NCI-H1694 treated with DMSO at 0.1 percent for 48 hours (cell line): ENCODE measurements at places on chromosomes 5 and 9.

DNA sequence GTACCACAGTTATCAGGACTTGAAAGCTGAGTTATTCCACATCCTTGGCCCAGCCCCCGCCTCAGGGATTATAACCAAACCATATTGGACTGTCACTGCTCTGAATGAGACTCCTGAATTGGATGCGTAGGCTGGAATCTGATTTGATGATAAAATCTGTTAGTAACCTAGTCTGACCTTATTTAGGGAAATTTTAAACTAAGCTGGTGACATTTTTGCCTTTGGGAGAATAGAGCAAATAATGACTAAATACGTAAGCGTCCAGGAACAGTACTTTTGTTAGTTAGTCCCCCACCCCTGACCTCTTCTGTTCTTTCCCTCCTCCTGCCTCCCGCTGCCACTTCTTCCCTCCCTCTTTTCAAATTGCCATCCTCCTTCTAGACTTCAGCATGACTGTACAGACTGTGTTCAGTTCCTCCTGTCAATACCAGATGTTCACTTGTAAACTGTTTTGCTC, 92.6 kb downstream of the TLE4 start:
- no peak for DNase-seq

DNA sequence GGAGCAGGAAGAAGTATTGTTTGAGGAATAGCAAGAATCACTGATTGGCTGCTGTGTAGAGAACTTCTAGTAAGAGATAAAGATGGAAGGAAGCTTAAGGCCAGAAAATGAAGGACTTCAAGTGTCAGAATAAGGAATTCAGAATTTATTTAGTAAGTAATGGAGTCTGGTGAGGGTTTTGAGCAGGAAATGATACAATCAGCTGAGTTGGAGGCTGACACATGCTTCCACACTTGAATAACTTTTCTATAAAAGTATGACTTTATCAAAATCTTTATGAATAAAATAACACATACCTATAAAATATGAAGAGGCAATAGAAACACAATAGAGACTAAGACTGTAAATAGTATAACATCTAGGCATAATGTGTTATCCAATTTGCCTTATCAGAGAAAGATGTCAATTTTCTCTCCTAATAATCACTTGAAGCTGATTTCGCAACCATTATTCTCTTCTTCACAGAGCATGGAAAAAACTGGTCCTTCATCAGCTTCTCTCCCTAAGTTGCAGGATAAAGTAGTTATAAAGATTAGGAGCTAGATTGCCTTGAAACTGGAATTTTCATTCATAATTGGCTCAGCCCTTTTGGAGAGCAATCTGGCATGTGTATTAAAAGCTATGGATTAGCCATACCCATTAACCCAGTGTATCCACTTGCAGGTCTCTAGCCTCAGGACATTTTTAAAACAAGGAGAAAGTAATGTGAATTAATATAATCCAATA, 143.4 kb downstream of the ZNF608 start:
- no peak for DNase-seq

- no peak for DNase-seq
These were observed 186.6 kb downstream of the HINT1 start for GRCh38 chr5:130978475-130978874.

DNA sequence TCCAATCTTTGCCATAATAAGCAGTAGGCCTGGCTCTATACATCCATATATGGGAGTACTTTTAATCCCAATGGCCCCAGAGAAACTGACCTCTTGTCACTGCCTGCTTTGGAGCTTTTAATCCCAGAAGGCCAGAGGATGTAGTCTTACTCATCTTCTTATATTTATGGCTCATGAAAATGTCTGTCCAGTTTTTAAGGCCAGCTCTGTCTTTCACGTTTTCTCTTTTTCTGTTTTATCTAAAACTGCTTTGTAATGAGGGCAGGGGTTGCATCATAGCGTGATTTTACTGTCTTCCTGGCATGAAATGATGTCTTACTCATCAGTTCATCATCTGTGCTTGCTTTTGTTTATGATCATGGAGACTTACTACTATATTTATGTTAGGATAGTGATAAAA, 1094.9 kb downstream of the MAT2B start:
- no peak for DNase-seq

GRCh38 chr5:147539053-147539452, 29.2 kb upstream of the DPYSL3 start:
- DNase-seq: no peak

DNA sequence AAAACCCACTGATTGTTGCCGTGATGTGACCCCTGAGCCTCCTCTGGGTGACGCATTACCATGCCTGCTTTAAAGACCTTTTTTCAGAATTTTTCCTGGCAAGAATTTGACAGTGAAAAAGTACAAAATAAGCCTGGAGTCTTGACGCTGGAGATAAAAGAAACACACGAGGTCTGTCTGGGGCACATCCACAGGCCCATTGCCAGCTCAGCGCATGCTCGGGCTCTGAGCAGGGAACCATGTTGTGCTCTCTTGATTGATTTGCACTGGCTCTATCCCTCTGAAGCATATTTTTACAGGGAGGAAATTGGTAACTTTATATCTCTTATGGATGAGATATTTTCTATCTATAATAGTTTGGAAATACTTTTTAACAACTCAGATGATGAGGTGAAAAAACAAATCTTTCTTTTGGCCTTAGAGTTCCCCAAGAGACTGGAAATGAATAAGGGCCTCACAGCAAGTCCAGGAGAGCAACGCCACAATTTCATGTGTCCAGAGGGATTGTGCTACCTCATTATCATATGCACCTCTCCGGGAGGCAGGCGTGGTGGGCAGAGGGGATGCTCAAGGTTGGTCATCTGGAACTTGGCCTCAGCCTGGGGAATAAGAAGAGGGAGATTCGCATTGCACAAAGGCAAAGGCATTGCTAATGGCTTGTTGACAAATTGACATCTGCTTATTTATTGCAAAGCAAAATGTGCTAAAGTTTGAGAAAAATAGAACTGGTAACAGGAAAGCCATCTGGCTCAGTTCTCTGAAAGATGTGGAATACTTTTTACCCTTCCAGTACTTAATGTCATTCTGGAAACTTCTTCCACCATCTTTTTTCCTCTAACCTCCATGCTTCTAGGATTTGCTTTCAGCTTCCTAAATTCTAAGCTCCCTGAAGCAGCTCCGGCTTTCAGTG, 183.8 kb downstream of the PJA2 start:
- no peak for DNase-seq

- DNase-seq: no peak
These were observed 4.4 kb upstream of the CREBRF start for GRCh38 chr5:173051746-173052145.

- no peak for DNase-seq
These were observed 209.7 kb downstream of the ARHGEF28 start for GRCh38 chr5:73835726-73836125.

DNA sequence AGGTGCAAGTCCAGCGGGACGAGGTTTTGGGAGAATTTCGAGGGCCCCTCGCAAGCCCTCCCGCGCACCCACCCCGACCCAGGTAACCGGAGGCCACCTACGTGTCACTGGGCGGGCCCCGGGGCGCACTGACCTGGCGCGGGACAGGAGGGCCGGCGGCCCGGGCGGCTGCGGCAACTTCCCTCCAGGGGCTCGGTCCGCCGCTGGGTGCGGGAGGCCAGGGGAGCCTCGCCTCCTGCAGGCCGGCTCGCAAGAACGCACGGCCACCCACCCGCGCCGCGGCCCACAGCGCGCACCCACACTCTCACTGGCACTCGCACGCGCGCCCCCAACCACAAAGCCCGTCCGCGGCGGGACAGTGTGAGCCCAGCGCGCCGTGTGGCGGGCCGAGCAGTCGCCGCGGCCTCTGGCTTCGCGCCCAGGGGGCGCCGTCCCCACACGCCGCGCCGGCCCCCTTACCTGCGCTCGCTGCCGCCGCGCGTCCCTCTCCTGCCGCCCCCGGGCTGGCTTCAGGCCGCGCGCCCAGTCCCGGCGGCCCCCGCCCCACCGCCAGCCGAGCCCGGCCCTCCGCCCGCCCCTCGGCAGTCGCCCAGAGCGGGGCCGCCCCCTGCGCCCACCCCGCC, 451 bp downstream of the LPAR1 start:
- DNase-seq: no peak

- DNase-seq: no peak
These were observed 15.0 kb upstream of the PTBP3 start for GRCh38 chr9:112348257-112349007.

DNA sequence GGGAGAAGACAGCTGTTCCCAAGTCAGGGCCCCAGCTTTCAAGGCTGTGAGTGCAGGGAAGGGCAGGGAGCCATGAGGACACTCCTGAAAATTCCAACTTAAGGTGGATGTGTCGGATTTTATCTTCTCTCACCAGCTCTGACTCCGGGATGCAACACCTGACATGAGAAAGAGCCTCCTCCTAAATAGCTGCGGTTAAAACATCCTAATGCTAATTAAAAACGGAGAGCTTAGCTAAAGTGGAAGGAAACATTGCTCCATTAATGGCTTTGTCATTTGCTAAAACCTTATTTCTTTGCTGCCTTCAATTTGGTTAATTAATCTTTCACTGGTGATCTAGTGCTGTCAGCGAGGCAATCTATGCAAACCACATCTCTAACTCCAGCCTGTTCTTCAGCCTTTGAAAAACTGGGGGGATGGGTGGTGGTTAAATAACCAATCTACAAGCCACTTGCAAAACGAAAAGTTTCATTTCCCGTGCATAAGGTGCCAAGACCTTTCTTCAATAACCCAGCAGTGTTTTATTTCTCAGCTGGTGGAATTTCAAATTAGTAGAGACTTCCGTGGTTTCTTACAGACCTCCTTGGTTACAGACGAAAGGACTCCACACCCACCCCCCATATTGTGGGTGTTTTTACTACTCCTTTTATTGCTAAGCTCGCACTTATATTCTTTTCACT, 379.6 kb downstream of the MLLT3 start:
- no peak for DNase-seq

DNA sequence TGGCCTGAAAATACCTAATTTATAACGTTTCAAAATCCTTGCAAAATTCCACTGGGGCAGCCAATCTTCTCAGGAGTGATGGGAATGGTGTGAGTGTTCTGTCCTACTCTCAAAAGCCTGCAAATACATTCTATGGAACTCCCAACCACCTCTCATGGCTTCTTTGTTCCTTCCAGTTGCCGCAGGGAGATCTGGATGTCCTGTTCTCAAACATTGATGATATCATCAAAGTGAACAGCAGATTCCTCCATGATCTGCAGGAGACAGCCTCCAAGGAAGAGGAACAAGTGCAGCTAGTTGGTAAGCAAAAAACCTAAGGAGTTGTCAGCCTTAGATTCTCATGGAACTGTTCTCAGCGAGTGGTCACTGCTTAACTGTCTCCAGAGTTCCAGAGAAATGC, 19.6 kb downstream of the ARHGEF37 start:
- no peak for DNase-seq

DNA sequence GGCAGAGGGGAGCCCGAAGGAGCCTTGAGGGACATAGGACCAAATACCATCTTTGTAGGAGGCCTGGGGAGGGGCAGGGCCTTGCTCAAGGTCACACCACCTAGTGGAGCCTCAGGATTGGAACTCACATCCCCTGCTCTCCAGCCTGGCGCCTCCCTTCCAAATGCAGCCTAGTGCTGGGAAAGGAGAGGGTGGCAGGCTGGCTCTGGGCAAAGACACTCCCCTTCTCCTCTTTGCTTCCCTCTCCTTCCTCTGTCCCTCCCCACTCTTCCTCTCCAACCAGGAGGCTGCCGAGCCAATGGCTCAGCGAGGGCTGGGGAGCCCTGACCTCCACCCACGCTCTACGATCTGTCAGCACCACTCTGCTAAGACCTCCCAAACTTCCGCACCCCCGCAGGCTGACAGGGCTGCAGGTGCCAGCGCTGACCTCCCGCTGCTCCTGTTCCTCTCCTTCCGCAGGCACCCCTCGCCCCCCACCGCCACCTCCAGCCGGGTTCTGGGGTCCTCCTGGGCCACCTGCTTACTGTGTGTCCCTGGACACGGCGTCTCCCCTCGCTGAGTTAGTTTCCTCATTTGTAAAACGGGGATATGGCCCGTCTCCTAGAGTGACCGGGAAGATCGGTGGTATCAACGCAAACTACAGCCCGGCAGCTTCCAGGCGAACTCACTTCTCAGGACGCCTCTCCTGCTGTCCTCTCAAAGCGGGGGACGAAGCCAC, 52.9 kb downstream of the C9orf50 start:
- DNase-seq: peak; percentile 55

DNA sequence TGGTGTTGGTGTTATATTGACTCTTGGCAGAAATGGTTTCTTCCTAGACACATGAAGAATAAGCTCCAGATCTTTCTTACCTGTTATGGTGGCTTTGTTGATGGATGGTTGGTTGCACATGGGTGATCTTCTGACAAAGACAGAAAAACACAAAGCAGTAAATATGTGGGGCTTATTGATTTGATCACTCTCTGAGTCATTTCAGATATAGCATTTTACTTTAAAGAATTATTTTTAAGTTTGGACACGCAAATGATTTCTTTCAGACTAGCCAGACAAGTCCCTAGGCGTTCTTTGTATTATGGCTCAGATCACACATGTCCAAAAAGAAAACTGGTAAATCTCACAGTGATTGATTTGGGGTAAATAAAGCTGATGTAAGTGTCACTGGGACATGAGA, 597.6 kb downstream of the RAB3C start:
- no peak for DNase-seq

DNA sequence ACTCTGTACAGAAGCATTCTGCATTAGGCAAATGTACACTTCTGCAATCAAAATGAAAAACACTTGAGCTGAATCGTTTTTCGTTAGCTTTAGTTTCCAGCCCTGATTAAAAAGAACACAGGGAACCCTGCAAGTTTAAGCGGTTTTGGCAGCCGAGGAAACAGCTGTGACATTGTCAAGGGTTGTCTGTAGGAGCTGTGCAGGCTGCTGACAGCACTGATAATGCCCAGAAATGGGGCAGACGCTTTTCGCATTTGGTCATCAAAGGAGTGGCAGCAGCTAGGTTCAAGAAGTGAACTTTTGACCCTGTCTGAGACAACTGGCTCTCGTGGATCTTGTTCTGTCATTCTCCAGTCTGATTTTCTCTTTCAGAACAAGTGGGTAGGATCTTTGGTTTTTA, 165.6 kb upstream of the CCDC152 start:
- no peak for DNase-seq

GRCh38 chr5:79143684-79144379, 32.2 kb downstream of the BHMT start:
- DNase-seq: no peak

DNA sequence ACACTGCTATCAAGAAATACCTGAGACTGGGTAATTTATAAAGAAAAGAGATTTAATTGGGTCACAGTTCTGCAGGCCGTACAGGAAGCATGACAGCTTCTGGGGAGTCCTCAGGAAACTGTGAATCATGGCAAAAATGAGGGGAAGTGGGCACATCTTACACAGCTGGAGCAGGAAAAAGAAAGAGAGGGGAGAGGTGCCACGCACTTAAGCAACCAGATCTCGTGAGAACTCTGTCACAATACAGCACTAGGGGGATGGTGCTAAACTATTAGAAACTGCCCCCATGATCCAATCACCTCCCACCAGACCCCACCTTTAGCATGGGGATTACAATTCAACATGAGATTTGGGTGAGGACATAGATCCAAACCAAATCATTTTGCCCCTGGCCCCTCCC, 105.5 kb upstream of the CPLX2 start:
- no peak for DNase-seq

- no peak for DNase-seq
These were observed 277.7 kb downstream of the NR2F1-AS1 start for GRCh38 chr5:93303291-93303691.

GRCh38 chr5:140349244-140349643, 2.8 kb upstream of the HBEGF start:
- no peak for DNase-seq

GRCh38 chr5:172177176-172177575, 10.8 kb downstream of the STK10 start:
- DNase-seq: no peak

- peak; percentile 54 for DNase-seq
These were observed 3.8 kb downstream of the BRINP1 start for GRCh38 chr9:119365291-119366027.

- no peak for DNase-seq
These were observed 28.9 kb downstream of the CDH9 start for GRCh38 chr5:27009540-27009915.
